ENCODE measurements at places on chromosomes 5 and 9.

DNA sequence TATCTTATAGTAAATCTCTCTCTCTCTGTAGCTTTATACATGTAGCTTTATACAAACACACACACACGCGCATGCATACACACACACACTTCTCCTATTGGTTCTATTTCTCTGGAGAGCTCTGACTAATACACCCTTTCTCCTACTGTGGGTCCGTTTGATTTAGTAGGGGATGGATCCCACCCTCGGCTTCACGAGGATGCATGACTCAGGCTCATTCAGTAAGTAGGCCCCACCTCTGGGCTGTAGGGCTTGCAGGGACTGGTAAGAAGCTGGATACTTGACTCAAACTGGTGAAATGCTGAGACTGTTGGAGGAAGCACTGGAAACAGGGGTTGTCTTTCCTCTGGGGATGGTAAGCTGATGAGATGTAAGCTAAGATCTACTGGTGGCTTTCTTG is 98.7 kb downstream of the SLC24A2 start:
- DNase-seq: no peak

GRCh38 chr9:72996684-72997314 is 43.9 kb upstream of the ALDH1A1 start:
- DNase-seq: no peak

GRCh38 chr9:15121630-15122029 is 185.4 kb downstream of the TTC39B start:
- no peak for DNase-seq

DNA sequence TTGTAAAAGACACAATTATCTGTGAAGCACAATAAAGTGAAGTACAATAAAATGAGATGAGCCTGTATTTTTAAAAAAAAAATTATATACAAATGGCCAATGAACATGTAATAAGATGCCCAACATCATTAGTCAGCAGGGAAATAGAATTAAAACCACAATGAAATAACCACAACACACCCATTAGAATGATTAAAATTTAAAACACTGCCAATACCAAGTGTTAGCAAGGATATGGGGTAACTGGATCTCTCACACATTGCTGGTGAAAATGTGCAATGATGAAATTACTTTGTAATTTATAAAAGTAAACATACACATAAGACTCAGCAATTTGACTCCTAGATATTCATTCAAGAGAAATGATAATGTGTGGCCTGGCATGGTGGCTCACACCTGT is 62.8 kb downstream of the SHOC1 start:
- no peak for DNase-seq

GRCh38 chr5:75435096-75435495 is 76.3 kb downstream of the CERT1 start:
- DNase-seq: no peak

- DNase-seq: no peak
These were observed 26.7 kb upstream of the GRIA1 start for GRCh38 chr5:153463806-153464205.

GRCh38 chr9:130138171-130138653 is 34.0 kb upstream of the NCS1 start:
- DNase-seq: no peak

- DNase-seq: no peak
These were observed 49.3 kb downstream of the COL15A1 start for GRCh38 chr9:98992885-98993569.

DNA sequence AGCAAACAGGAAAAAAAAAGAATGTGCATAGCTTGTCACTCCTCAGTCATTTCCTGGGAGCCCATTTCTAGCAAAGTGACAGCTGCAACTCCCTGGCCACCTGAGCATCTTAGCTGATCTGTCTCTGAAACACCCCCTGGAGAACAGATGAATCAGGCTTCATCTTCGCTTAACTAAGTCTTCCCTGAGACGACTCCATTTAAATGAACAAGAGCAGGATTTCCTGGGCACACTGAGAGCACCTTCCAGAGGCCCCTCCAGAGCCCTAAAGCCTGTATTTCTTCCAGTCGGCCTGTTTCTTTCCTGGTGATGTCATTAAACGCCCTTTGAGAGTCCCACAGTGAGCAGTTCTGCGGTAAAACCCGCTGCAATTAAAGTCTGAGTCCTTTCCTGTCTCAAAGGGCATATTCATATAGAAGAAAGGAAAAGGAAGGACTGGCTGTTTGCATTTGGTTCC is 13.9 kb downstream of the TGFBI start:
- DNase-seq: no peak

GRCh38 chr5:116574367-116575325 is at the start of gene SEMA6A:
SEMA6A (minus strand) TSS chr5:116574823; CDS start chr5:116504944, 69,879 bp downstream.
- DNase-seq: peak; percentile 26

GRCh38 chr5:73106335-73106734 is 14.0 kb upstream of the TMEM171 start:
- no peak for DNase-seq

- DNase-seq: no peak
These were observed 54.4 kb downstream of the ENTREP1 start for GRCh38 chr9:69379270-69379982.

- no peak for DNase-seq
These were observed 112.2 kb downstream of the SCAMP1 start for GRCh38 chr5:78472469-78473106.

DNA sequence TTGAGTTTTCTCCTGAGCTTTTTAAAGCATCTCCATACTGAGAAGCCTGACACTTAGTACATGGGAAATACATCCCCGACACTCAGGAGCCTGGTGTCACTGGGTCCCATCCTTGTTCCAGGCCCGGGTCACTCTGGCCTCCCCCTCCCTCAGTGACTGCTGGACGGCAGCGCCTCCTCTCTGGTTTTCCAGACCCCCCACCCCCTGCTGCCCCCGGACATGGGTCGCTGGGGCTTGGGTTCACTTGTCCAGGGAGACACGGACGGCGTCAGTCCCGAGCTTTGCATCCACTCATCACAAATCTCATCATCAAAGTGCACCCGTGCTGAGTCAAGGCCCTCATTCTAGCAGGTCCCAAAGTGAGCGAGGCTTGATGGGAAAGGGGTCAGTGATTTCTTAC is 243.0 kb downstream of the IRX2 start:
- no peak for DNase-seq

DNA sequence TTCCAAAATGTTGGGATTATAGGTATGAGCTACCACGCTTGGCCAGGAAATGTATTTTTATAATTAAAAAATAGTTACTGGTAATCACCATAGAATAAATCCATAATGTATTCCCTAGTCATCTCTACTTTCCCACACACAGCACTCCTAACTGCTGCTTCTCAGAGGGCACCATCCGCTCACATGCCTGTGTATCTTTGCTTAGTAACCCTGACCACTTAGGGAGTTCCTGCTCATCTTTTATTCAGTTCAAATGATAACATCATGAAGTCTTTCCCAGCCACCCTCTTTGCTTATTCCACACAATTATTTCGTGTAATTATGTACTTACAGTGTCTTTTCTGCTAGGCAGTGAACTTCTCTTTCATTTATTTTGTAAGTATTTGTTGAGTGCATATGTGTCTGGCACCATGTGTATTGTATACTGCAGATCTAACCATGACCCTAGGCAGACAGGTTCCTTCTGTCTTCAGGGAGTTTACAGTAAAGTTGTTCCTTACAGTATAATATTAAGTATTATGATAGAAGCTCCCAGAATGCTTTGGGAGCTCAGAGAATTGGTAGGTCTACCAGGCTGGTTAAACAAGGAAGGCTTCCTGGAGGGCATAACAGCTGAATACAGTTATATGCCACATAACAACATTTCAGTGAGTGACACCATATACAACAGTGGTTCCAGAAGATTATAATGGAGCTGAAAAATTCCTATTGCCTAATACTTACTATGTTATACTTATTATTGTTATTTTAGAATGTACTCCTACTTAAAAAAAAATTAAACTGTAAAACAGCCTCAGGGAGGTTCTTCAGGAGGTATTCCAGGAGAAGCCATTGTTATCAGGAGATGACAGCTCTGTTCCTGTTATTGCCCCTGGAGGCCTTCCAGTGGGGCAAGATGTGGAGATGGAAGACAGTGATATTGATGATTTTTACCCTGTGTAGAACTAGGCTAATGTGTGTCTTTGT is 39.2 kb downstream of the DCAF10 start:
- DNase-seq: no peak

GRCh38 chr5:32455311-32455710 is 10.8 kb upstream of the ZFR start:
- no peak for DNase-seq

DNA sequence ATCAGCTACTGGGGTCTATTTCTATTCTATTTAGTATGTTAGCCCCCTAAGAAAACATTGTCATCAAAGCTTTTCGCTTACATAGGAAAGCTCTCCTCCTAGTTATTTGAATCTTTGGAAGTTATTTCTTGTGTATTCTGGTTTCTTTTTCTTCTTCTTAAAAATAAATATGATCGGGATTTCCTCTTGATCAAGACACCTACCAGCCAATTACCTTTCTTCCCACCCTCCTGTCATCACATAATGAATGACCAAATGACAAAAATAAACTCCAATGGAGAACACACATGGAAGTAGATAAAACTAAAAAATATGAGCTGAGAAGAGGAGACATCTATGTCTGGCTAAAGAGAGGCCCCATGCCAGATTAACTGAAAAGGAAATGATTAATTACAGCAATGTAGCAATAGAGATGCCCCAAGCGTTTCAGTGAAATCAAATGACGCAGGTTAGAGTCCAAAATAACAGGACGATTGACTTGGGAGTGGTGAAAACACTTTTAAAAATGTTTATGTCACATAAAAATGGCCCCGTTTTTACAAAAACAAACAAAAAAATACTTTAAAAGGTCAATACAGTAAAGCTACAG is 59.5 kb upstream of the PCSK1 start:
- DNase-seq: no peak

- DNase-seq: peak; percentile 61
These were observed 40.7 kb upstream of the CLPTM1L start for GRCh38 chr5:1385395-1386273.

DNA sequence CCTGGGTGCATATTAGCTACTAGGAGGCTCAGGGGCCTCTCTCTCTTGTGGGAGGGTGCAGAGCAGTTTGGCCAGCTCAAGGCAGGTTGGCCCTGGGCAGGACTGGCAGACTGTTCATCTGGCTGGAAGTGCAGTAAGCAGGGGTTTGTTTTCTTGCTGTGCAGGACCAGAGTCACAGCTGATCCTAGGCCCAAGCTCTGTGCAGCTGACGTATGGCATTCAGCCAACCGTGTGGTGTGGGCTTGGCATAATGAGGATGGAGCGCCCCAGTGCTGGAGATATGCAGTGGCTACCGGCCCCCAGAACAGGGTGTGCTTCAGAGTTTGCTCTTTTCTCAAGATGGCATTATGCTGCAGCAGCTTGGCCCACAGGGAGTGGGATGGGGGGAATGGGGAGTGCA is 31.0 kb upstream of the PHF24 start:
- DNase-seq: no peak

DNA sequence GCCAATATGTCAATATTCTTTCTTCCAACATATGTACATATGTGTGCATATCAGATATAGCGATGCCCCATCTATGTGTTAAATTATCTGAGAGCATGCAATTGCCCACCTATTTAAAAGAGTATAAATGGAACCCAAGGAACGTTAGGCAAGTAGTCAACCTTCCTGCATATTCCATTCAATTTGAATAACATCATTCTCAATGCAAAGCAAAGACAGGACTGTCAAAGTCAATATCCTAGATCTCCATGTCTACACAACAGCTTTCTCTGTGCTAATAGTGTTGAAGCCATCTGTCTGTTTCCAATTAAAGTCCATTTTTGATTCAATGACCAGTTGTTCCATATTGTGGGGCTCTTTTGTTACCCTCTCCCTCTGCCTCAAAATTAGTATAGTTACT is 85.3 kb upstream of the COX7C start:
- DNase-seq: no peak

DNA sequence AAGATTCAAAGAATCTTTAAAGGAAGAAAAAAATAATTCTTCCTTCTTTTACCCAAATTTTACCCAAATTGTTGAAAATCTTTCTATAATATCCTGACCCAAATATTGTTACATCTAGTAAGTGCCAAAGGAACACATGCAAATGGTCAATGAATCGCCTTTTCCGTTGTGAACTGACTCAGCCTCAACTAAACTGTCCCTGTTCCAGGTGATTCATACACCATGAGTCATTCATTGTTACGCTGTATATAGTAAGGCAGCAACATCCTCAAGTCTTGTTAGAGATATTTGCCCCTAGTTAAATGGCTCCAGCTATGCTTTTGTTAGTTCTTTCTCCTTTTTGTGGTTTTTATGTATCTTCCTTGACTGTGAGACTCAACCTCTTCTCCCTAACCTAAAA is 9.7 kb downstream of the PTGER4 start:
- no peak for DNase-seq

DNA sequence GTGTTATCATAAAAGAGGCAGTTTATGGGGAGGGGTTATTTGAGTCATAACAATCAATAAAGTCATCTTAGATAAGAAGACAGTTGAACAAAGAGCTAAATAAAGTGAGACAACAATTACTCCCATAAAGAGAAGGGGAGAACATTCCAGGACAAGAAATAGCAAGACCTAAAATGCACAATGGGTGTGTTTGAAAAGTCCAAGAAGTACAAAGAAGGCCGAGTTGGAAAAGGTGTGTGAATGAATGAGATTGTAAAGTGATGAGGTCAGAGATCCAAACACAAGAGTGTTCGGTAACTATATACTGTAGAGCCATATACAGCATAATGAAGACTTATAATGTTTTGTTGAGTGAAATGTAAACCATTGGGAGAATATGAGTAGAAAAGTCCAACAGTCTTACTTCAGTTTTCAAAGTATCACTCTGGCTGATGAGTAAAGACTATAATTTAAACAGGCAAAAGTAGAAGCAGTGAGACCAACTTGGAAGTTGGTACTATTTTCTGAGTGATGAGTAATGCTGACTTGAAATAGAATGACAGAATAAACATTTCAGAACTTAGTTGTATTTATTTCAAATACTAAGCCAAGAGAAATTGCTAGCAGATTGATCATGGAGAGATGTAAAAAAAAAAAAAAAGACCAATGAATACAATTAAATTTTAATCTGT is 868.7 kb upstream of the CDH9 start:
- no peak for DNase-seq

DNA sequence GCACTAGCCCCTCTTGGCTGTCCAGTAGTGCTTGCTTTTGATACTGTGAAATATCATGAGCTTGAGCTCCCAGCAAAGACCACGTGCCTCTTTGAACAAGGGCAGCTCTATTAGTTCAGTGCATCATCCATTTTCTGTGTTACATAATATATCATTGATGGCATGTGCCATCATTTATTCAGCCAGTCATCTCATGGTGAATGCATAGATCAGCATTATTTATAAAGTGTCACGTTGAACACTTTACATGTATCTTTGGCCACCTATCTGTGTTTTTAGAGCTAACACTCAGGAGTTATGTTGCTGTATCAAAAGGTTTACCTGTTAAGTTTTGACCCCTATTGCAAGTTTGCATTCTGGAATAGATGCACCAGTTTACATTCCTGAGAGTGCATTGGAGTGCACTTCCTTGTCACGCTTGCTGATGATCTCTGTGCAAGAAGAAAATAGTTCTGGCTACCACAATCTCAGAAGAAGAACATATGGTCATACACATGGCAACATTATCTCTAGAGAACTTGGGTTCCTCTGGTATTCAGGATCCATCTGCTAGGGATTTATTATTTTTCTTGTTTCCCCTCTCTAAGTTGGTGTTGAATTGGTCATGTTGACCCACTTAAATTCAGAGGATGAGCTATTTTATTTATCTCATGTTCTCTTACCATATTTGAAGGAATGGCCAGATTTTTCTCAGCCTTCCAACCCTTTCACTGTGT is 120.9 kb downstream of the SH3GL2 start:
- no peak for DNase-seq

Measured in stimulated activated CD4-positive, alpha-beta T cell treated with anti-CD3 and anti-CD28 coated beads, Interleukin-1b, Interleukin-23, amount 100 ng/mL, for 1 hour (primary cell).